Activated T-cell treated with anti-CD3 and anti-CD28 coated beads, Interleukin-2, amount 50 U/mL, for 72 hours (primary cell): ENCODE measurements at places on chromosomes 3 and 15.

- DNase-seq, result no peak
These were observed 486.3 kb upstream of the TBL1XR1 start for GRCh38 chr3:177683586-177683985.

- no peak for DNase-seq
These were observed 225.7 kb upstream of the PPP2R3A start for GRCh38 chr3:135739779-135740178.

- DNase-seq, result no peak
These were observed 3.4 kb downstream of the FYCO1 start for GRCh38 chr3:45992133-45992729.

DNA sequence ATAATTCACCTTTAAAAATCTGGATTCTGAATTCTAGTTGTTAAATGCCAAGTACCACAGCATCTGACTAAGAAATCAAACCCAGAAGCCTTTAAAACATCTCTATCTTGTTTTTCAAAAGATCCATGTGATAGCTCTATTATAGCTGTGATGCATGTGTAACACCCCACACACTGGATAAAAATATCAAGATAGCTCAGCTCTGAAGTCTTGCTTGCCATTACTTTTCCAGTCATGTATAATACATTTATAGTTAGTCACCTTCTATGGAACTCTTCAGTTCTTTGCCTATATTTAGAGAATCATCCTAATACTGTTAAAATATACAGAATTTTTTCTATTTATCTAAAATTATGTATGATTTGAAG lies 11.6 kb downstream of the ARPP19 start:
- DNase-seq, result no peak

- no peak for DNase-seq
These were observed 53.9 kb downstream of the ACAD9 start for GRCh38 chr3:128933213-128933921.
